Aorta (tissue), 5 donors: ENCODE measurements at places on chromosomes 5 and 9.
A peak's percentile ranks its signal among the peaks of the same experiment; 100 is the strongest.

DNA sequence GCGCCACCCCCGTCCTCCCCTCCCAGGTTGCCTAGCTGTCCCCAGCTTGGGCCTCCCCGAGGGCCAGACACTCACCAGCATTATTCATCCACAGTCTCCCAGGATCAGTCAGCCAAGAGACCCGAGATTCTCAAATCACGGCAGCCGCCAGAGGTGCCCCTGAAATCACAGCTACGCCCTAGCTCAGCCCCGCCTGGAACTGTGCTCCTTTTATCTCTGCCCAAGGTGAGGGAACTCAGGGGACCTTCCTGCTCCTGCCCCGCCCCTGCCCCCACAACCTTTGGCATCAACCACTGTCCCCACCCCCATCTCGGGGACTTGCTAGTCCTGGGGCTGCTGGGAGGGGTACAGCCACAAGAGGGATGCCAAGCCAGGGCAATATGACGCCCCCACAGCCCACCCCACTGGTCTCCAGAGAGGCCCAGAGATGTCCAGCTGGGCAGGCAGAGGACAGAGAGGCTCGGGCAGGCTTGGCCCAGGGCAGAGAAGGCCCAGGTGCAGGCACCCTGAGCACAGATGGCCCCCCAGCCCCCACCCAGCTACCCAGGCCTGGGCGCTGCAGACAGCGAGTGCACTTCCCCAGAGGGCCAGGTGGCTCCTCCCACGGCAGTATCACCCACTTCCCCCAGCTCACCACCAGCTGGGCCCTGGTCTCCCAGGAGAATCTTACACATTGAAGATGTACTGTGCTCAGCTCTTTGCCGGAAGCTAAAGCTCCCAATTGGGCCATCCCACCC is at the start of gene FUT7:
Gene FUT7 (minus strand): TSS at position 185 of the 737 bp plus-strand sequence. CDS start 97 bp downstream, at position 88.
- no peak for DNase-seq

DNA sequence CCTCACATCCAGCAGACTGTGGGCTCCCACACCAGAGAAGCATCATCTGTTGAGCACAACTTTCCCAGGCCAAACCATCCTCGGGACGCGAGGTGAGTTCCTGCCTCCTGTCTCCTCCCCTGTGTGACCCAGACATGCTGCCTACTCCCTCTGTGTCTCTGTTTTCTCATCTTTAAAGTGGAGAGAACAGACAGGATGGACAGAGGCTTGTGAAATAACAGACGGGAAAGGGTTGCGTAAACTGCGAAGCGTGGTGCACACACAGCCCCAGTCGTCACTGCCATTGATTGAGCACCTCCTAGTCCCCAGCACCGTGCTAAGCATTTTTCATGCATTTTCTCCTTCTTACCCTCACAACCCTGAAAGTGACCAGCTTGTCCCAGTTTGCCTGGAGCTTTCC is 52.1 kb upstream of the LMX1B start:
- DNase-seq, result no peak

GRCh38 chr9:106107716-106108115 is 413.4 kb downstream of the TMEM38B start:
- DNase-seq, result no peak

- no peak for DNase-seq
These were observed 749.8 kb upstream of the CDH9 start for GRCh38 chr5:27788184-27788583.

- DNase-seq, result no peak
These were observed 88.0 kb downstream of the TRIO start for GRCh38 chr5:14231156-14231555.

- DNase-seq, result no peak
These were observed 174.8 kb downstream of the SLC12A2 start for GRCh38 chr5:128258372-128258771.

- DNase-seq, result no peak
These were observed 57.5 kb downstream of the ERAP1 start for GRCh38 chr5:96750110-96750822.

DNA sequence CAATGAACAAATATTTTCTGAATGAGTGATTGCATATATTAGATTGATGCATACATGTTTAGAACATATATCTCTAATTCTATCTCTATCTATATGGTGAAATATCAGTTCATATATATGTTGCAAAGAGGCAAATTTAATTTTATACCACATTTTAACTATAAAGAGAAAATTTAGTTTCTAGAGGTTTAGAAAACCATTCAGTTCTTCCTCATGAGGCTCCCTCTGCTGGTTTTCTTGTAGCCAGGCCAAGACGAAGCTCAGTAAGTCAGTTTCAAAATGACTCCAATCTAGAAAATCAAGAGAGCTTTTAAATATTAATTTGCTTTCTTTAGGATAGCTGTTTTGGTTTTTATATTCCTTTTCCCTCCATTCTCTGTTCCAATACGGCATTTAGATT is 312.1 kb downstream of the TMEM232 start:
- no peak for DNase-seq

DNA sequence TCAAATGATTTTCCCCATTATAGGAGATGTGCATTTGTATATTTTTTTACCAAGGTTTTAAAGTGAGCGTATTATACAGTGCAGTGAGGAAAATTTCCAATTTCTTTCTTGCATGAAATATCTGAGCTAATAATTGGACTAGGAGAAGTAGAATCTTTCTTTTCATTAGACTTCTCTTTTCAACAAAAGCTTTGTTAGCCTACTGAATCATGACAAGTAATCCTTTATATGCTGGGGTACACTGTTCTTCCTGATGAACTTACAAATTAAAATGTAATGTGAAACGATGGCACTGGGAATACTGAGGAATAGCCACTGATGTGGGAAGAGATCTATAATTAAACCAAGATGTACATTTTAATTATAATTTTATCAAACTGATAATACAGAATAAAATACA is 829.6 kb downstream of the PTPRD start:
- no peak for DNase-seq

DNA sequence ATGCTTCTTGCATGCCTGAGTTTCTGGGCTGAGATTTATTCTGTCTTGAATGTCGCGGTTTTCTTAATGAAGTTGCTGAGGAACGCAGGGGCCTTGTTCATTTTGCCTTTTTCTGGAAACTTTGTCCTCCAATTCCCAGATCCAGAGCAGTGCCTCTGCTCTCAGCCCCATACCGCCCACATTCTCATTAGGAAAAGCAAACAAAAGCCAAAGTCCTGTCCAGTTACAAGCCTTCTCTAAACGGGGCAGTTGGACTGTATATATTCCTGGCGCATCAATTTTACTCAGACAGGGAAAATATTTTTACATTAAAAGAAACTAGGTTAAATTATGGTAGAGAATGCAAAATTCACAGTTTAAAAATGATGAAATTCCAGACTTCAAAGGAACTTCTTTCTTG is 1.2 kb upstream of the PSAT1 start:
- no peak for DNase-seq

DNA sequence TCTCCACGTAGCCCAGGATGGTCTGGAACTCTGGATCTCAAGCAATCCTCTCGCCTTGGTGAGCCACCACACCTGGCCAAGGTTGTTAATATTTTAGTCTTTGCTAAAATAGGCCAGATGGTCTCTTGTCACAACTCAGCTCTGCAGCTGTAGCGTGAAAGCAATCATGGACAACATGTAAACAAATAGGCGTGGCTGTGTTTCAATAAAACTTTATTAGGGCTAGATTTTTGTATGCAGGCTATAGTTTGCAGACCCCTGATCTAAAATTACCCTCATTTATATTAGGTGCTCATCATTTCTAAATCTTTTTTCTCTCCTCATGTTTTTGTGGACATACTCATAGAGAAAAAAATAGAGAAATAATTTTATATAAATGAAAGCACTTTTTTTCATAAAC is 72.1 kb upstream of the SLC28A3 start:
- DNase-seq, result no peak

DNA sequence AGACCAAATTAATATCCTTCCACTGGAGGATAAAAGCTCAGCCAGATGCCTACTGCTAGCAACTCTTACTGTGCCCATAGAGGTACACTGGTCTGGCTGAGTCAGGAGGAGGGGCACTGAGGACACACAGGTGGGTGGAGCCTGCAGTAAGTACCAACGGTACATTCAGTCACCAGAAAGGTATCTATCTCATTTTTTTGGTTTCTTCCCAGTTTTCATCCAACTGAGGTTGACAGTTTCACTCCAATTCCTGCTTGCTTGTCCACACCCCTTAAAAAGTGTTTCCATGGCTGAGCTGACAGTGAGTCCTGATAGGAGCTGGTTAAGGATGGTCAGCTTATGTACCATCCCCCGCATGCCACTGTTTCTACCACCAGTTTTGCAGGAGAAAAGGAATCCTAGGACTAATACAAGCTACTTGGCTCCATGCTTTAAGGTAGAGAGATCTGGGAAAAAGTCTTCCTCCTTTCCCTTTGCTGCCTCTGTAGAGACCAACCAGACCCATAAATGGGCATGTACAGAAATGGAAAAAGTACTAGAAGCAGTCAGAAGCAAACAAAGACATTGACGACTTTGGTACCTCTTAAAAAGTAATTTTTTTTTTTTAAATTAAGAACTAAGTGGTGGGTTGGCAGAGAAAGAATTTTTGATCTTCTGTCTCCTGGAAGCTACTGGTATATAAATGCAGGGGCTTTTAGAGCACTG is 3.2 kb downstream of the ELL2 start:
- DNase-seq, result peak; percentile 74

DNA sequence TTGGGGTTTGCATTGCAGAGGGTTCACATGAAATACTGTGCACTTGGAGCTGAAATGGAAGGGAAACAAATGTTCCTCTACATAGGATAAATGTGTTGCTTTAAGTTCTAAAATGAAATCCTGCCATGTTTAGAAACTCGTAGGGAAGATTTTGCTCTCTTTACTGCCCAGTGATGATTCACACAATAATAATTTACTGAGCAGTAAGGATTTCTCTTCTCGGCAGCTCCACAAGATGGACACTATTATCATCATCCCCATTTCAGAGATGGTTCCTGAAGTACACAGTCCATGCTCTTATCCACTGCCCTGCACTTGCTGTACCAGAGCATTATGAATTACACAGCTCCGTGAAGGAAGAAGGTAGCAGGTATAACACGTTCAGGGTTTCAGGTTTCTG is 4.1 kb downstream of the HACD4 start:
- no peak for DNase-seq

GRCh38 chr9:115883467-115884329 is 269.9 kb upstream of the PAPPA start:
- no peak for DNase-seq

DNA sequence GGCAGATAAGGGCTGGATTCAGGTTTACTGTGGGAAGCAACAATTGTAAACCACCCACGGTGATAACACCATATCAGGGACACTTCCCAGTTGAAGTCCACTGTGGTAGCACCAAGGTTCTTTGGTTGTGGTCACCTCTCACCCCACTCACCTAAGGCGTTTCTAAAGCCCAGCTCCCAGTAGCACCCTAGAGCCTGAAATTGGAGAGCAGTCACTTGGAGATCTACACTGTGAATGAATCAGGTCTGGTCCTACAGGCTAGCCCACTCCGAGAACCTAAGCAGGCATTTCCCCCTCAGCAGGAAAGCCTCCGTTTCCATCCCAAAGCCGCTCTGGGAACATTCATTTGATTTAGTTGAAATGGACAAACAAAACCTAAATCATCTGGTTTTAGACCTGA is 191.3 kb downstream of the TTC39B start:
- no peak for DNase-seq

GRCh38 chr9:88736136-88736637 is 201.2 kb downstream of the NXNL2 start:
- no peak for DNase-seq

DNA sequence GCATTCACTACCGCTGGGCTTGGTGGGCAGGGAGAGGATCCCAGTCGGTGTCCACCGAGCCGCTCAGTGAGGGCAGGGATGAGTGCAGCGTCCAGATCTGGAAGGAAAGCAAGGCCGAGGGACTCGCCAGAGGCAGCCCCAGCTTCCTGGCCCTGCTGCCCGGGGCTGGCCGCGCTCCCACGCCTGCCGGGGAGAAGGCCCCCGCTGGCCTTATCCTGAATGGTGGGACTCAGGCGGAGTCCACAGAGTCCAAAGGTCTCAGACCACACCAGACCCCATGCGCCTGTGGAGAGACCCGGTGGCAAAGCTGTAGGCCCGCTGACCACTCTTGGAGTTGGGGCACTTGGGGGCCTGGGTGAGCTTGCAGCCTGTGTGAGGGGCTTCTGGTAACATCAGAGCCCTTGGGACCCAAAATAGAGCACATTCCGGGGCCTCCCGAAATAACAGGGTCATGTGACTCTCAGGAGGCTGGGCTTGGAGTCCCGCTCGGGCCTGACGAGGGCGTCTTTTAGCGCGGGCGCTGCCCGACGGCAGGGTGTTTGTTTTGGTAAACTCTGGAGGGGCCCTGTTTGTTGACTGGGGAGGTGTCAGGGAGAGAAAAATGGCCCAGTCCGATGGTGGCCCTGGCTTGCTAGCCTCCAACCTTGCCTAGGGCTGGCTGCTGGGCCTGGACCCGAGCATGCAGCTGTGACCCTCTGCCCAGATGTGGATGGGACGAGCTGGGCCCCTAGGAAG is 2.8 kb downstream of the RXRA start:
- DNase-seq, result peak; percentile 86
